Astrocyte of the hippocampus (primary cell): ENCODE measurements at places on chromosomes 7 and 10.

DNA sequence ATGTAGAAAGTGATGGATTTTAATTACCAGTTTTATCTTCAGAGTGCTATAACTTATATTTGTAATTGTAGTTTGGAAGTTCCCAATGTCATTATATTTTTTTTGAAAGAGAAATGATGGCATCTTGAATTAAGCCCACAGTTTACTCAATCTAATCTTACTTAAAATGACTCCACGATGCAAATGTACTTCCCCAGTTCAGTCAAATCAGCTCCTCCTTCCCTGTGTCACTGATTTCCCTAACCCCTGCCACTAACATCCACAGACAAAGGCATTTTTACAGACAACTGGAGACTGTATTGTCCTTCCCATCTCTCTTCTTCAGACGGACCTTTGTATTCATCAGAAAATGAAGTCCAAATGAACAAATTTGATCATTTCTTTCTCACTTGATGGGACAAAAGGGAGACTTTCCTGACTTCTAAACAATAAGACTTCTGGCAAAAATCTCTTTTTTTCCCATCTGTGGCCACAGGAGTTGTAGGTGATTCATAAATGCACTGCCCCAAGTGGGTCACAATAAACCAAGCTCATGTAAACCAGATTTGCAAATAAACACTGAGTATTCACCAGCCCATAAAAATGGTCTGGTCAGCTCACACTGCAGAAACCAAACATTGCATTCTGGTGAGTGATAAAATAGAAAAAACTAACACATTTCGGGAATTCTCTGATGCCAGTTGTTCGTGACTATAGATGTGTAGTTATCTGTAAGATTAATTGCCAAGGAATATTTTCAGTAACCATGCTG lies 162.9 kb downstream of the FANK1 start:
- DNase-seq: peak; percentile 64

DNA sequence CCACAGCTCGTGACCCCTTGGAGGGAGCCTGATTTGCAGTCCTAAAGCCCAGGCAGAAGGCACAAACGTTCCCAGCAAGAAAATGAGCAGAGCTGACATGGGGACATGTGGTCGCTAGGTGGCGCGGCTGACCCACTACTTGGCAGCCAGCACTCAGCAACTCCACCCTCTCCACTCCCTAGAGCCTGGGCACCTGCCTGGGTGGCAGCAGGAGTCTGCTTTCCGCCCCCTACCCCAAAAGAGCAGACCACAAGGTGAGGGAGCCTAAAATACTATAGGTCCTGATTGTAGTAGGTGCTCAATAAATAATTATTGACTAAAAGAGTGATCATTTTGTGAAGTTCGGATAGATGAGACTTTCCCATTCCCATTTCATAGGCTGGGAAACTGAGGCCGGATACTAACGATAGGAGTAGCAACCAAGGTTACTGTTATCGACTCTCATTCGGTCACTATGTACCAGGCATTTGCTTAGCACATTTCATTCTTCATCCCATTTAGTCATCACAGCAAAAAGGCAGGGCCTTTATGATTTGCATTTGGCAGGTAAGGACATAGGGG lies 57.4 kb downstream of the NEUROG3 start:
- peak; percentile 84 for DNase-seq

- DNase-seq: no peak
Observed at GRCh38 chr10:105161767-105162166, 520.7 kb downstream of the SORCS3 start.

DNA sequence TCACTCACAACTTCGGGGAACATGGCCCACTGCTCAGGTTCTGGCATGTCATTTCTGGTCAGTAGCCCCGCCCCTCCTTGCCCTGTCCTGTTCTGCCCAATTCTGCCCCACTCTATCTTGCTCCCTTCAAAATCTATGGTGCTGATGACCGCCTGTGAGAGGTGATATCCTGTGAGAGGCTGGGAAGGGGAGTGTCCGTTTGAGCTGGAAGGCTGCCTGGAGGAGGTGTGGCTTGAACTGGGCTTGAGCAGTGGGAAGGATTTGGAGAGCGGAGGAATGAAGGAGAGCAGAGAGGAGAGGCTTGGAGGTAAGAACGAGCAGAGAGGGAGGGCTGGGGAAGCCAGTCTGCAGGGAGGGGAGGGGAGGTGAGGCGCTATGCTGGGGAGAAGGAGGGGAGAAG lies 145.3 kb downstream of the RPS24 start:
- peak; percentile 59 for DNase-seq

DNA sequence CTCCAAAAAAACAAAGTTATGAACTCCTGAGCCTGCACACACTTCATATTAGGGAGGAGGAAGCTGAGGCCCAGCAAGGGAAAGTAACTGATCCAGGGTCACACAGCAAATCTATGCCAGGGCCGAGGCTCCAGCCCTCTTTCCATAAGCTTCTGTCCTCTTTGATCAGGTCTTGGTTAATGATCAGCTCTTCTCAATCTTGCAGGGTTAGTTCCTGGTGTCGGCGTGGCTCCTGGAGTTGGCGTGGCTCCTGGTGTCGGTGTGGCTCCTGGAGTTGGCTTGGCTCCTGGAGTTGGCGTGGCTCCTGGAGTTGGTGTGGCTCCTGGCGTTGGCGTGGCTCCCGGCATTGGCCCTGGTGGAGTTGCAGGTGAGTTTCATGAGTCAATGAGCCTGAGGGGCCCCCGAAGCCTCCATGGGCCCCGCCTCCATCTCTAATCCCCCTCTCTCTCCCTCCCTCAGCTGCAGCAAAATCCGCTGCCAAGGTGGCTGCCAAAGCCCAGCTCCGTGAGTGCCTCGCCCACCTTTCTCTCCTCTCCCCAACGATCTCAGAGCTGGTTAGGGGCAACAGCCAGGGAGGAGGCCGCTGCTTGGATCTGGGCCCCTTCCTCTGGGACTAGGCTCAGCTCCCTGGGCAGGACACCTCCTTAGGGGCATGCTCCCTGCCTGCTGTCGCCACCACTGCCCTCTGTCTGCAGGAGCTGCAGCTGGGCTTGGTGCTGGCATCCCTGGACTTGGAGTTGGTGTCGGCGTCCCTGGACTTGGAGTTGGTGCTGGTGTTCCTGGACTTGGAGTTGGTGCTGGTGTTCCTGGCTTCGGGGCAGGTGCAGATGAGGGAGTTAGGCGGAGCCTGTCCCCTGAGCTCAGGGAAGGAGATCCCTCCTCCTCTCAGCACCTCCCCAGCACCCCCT lies 23.7 kb upstream of the LIMK1 start:
- DNase-seq: peak; percentile 66

GRCh38 chr10:80540981-80541750 lies 3.5 kb downstream of the SH2D4B start:
- no peak for DNase-seq

DNA sequence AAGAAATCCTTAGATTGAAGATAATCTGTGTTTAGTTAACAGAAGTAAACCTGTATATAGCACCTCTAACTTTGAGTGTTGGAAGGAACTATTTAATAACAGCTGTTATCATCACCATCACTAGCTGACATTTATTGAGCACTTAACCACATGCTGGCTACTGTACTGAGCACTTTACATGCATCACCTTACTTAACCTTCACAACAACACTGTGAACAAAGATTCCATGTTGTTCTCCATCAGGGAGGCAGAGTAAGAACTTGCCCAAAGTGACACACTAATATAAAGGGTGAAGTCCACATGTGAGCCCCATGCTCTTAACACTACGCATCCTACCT lies 182.2 kb downstream of the ST7 start:
- DNase-seq: no peak

DNA sequence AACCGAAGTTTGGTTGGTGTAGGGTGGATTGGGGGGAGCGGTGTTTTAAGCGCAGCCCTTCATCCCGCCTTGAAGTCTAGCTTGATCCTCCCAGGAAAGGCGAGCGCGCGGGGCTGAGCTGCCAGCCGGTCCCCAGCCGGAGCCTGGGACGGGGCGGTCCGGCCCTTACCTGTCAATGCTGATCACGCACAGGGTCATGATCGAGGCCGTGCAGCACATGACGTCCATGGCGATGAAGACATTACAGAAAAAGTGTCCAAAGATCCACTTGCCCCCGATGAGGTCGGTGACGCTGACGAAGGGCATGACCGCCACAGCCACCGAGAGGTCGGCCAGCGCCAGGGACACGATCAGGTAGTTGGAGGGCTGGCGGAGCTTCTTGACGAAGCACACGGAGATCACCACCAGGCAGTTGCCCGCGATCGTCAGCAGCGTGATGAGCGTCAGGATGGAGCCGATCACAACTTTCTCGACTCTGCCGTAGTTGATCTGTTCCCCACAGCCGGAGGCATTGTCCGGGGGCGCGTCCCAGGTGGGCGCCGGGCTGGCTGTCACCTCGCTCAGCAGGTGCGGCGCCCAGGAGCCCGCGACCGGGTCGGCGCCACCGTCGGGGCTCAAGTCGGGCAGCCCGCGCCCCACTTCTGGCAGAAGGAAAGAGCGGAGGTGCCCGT lies 740 bp downstream of the HTR7 start:
- no peak for DNase-seq

DNA sequence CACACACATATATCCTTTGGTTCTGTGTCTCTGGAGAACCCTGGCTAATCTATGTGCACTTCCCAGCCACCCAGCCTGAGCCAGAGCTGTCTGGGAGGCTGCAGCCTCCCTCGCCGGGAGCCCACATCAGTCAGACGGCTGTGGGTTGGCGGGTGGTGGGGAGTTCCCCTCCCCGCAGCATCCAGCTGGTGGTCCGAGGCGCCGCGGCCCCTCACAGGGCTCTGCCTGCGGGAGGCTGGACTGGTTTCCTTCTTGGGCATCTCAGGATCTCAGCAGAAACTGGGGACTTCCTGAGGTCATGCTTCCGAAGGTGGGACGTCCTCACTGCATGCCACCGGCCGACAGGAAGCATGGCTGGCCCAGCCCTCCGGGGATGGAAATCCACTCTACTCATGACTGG lies 22.0 kb upstream of the PSMG3 start:
- no peak for DNase-seq

DNA sequence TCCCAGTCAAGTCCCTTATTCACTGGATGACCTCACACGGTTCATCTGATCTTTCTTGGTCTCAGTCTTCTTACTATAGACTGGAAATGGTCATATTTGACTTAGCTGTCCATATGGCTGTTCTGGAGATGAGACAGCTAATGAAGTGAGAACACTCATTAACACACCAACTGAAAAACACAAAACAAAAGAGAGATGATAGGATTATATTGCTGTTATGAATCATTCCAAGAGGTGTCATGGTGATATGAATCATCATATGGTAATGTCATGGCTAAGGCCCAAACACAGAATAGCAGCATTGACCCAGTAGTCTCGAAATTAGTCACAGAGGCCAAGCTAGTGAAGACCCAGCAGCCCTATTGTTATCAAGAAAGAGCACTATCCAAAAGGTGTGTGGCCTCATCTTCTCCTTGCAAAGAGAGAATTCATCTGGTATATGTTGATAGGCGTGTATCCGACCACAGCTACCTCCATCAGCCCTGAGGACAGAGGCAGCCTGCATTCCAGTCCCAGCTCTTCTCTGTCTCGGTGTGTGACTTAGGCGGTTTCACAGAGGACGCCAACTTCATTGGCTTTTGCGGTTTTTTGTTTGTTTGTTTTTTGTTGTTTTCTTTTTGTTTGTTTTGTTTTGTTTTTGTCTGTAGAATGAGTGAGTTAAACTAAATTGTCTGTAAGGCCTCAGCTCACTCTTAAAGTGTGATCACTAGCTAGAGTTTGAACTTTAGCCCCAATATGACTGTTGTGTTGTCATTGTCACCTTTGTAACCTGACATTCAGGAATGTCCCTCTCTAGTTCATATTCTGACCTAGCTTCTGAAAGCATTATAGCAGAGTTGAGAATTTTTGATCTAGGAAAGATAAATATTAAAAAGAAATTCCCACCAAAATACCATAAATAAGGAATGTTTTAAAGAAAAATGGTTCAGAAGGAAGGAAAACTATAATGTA lies 97.4 kb upstream of the PDCD4 start:
- peak; percentile 70 for DNase-seq

- peak; percentile 28 for DNase-seq
Observed at GRCh38 chr10:1057106-1057657, 997 bp downstream of the WDR37 start.

DNA sequence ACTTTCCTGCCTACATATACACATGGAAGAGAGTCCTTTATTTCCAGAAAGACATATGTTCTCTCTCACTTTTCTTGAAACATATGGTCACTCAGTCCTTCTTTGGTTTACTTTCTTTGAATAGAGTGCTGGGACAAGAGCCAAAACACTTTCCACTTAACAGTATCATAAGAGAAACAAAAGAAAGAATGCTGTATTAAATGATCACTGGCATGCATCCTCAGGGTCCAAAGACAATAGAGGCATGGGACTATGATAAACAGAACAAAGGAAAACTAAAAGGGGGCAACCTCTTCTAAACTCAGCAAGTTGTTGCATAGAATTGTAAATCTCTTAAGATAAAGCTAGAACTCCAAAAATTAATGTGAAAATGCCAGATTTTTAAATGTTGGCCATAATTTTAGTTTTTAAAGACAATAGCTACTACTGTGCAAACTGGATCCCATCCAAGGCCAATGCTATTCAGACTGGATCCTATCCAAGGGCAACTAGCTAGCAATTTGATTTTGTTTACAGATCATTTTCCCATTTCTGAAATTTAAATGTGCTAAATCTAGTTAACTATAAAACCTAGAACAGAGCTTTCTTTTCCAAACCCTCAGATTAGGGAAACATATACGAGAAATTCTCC lies 687.5 kb downstream of the SORCS3 start:
- peak; percentile 41 for DNase-seq

- DNase-seq: no peak
Observed at GRCh38 chr7:2253021-2253420, 11.0 kb downstream of the NUDT1 start.

DNA sequence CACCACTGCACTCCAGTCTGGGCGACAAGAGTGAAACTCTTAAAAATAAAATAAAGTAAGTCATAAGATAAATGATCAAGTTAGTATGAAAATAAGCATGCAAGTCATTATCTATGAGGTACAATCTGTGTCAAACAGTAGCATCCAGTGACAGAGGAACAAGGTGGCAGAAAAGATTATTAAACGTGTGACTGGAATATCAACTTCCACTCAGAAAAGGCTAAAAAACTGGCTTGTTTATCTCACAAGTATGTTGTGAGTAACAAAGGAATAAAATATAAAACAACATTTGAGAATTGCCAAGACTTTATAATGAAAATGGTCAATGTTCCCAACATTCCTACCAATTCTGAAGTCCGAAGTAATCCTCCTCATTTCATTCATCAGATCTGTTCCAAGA lies 30.3 kb downstream of the ITGB1 start:
- no peak for DNase-seq

DNA sequence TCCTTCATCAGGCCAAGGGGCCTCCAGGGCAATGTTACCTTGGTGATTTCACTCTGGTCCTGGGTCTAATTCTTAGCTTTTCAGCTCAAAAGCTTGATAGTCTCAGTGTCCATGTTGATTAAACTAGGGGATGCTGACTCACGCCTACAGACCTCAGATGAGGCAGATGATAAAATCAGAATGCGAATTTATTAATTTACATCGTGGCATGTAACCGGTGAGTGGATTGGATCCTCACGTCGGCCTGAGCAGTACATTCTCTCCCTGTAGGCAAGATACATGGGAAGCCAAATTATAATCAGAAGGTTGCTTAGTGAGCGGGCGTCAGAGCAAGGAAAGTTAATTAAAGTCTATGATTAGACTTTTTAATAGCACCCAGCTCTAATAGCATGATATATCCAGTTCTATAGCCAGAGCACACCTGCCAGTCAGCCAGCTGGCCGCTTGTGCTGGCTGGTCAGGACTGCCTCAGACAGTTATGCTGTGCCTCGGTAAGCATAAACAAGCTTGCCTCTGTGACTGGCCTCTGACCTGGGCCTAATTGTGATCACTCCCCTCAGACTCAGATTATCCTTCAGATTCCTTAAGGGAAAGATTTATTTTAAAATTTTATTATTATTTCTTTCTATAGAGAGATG lies 20.2 kb upstream of the CPA5 start:
- DNase-seq: no peak

GRCh38 chr10:24938076-24938475 lies 14.3 kb downstream of the PRTFDC1 start:
- DNase-seq: no peak

GRCh38 chr7:150665896-150666295 lies 19.6 kb upstream of the GIMAP2 start:
- DNase-seq: no peak
